ENCODE measurements at places on chromosomes 13 and 19.

DNA sequence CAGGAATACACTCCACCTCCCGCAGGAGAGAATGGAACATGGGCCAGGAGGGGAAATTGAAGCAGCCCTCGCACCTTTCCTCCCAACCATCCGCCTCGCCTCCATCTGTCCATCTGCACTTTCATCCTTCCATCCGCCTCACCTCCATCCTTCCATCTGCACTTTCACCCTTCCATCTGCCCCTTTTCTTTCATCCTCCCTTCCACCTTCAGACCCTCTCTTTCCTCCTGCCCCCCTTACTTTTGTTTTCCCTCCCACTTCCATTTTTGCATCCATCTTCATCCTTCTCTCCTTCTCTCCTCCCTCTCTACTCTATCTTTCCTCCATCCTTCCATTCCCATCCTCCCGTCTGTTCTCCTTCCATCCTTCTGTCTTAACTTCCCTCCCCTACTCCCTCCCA, 92.2 kb upstream of the ZNF536 start:
- no peak for DNase-seq

DNA sequence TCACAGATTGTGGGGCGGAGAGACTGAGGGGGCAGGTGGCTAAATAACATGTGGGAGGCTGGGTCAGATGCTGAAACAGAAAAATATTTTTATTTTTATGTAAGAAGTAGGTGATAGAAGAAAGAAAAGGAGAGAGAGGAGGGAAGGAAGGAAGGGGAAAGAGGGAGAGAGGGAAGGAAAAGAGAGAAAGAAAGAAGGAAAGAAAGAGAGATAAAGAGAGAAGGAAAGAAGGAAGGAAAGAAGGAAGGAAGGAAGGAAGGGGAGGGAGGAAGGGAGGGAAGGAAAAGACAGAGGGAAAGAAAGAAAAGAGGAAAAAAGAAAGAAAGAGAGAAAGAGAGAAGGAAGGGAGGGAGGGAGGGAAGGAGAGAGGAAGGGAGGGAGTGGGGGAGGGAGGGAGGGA, 224.9 kb downstream of the UQCRFS1 start:
- no peak for DNase-seq

DNA sequence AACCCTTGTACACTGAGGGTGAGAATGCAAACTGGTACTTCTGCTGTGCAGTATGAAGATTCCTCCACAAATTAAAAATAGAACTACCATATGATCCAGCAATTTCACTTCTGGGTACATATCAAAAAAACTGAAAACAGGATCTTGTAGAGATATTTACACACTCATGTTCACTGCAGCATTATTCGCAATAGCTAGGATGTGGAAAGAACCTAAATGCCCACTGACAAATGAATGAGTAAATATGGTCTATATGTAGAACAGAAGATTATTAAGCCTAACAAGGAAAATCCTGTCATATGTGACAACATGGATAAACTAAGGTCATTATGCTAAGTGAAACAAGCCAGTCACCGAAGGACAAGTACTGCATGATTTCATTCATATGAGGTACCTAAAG, 304.7 kb downstream of the ENOX1 start:
- no peak for DNase-seq

- no peak for DNase-seq
Observed at GRCh38 chr19:35757231-35757748, 461 bp upstream of the HSPB6 start.

- DNase-seq: no peak
Observed at GRCh38 chr19:49854378-49855263, 3.7 kb downstream of the PTOV1 start.

DNA sequence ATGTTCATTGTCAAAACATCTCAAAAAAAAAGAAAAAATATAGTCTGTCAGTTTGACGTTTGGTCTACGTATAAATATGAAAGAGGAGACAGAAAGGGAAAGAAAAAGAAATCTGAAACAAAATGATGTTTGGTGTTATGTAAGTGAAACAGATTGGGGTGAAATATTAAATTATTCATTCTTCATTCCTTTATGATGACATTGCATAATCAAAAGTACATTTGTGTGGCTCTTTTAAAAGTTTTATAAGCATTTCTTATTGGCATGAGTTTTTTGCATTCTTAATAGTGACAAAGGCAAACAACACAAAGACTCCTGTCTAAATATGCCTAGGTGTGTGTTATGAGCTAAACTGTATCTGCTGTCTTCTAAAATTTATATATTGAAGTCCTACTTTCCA, 232.6 kb downstream of the EFNB2 start:
- DNase-seq: no peak

DNA sequence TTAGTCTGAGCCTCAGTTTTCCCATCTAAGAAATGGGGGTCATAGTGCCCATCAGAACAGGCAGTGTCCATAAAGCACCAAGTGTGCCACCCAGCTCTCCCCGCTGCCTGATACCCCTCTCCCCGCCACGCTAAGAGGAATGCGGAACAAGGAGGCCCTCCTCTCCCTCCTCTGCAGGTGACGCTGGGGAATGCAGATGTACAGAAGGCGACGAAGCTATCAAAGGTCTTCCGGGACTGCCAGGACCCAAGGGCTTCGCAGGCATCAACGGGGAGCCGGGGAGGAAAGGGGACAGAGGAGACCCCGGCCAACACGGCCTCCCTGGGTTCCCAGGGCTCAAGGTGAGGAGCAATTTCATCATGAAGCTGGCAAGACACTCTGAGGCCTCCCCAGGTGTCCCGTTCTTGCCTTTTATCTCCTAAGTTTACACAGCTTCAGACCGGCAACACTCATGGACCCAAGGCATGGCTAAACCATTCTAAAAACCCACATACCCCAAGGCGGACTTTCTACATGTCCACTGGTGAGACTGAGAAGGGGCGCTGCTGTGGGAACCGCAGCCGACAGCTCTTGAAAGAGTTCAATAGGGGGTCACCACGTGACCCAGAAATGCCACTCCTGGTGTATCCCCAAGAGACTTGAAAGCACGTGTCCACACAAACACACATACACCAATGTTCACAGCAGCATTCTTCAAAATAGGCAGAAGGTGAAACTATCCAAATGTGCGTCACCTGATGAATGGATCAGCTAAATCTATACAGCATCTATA, 102.7 kb downstream of the RAB20 start:
- no peak for DNase-seq

DNA sequence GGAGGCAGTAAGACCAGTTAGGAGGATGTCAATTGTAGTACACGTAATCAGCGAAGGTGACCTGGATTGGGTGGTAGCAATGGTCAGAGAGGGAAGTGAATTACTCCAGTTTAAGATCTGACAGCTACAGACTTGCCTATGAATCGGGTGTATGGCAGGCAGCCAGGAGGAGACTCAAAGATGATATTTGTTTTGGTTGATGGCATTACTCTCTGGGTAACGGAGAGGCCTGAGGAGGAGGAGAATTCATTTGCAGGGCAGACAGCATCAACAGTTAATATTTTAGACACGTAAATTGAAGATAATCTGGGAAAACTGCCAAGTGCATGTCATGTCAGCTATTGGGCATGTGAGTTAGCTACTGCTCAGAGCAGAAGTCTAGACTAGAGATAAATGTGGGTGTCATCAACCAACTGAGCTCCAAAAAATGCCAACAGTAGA, 109.2 kb downstream of the SGCG start:
- DNase-seq: no peak

All from MV-4-11 (cell line).